ENCODE measurements at places on chromosomes 16 and 17. TPM values are rescaled to one million over a fixed set of nuclear protein-coding genes. Genes with fewer than 3 reads are reported as not detected.

The PPY gene
- not detected for total RNA-seq

The QPRT gene
- 0.64 TPM for total RNA-seq

The SARM1 gene
- 15.0 TPM for total RNA-seq

GRCh38 chr16:57270221-57271062 is 14.0 kb downstream of the PLLP start:
- DNase-seq: no peak
- H3K27ac ChIP-seq: no peak overlapping the region
- H3K4me3 ChIP-seq: no peak overlapping the region
- no peaks in the 10 kb centered on the region for H3K36me3 ChIP-seq

- peaks cover 20% of the 10 kb centered on the region for H3K36me3 ChIP-seq
- no peaks in the 10 kb centered on the region for H3K27me3 ChIP-seq
- peaks cover 66% of the 10 kb centered on the region for H3K4me1 ChIP-seq
- H3K4me3 ChIP-seq: no peak overlapping the region
- DNase-seq: no peak
- no peak overlapping the region for H3K27ac ChIP-seq
Observed at GRCh38 chr17:63558441-63558840, 8.2 kb downstream of the DCAF7 start.

DNA sequence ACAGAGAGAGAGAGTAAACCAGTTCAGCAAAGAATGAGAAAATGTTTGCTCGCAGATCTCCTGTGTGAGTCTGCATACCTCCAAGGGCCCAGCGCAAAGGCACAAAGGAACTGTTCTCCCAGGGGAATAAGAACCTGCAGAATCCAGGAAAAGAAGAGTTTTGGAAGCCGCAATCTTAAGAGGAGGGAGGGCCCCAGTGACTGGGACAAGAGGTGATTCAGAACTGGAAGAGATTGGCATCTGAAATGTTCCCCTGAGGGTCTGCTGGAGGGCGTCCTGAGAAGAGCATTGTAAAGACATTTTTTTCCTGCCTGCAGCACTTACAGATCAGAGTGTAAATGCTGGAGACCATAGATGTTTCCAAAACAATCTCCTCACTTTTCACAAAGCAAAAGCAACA is 6.1 kb downstream of the ATMIN start:
- H3K27ac ChIP-seq: no peak overlapping the region
- H3K4me3 ChIP-seq: no peak overlapping the region
- peaks cover 16% of the 10 kb centered on the region for H3K4me1 ChIP-seq
- H3K36me3 ChIP-seq: peaks cover 60% of the 10 kb centered on the region
- DNase-seq: no peak

DNA sequence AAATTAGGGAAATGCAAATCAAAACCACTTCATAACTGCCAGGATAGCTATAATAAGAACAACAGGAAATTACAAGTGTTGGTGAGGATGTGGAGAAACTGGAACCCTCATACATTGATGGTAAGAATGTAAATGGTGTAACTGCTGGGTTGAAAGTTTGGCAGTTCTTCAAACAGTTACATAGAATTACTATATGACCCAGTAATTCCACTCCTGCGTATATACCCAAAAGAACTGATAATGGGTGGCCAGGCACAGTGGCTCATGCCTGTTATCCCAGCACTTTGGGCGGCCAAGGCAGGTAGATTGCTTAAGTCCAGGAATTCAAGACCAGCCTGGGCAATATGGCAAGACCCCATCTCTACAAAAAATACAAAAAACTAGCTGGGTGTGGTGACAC is 4.5 kb upstream of the CMTM4 start:
- no peak overlapping the region for H3K4me3 ChIP-seq
- no peaks in the 10 kb centered on the region for H3K36me3 ChIP-seq
- peaks cover 7% of the 10 kb centered on the region for H3K4me1 ChIP-seq
- H3K27me3 ChIP-seq: peaks cover 4% of the 10 kb centered on the region
- no peak for DNase-seq

DNA sequence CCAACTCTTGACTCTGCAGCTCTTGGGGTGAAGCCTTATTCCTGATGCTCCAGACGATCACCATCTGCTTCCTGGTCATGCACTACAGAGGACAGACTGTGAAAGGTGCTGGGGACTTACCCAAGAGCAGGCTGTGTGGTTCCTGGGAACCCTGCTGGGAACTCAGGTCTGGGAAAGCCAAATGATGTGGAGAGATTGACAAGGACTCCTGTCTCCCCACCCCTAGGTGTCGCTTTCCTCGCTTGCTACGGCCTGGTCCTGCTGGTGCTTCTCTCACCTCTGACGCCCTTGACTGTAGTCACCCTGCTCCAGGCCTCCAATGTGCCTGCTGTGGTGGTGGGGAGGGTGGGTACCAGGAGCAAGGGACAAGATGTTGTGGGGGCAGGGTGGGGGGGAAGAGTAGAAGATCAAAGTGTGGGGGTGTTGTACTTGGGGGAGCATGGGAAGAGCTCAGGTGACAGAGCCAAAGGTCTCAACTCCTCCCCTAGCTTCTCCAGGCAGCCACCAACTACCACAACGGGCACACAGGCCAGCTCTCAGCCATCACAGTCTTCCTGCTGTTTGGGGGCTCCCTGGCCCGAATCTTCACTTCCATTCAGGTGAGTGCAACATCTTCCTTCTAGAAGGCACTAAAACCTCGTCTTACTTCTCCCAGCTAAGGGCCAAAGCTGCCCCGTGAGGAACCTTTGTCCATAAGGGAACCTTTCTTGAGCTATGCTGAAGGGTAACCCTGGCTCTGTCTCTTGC is 3.0 kb downstream of the SOX15 start:
- peaks cover 41% of the 10 kb centered on the region for H3K36me3 ChIP-seq
- no peak overlapping the region for H3K27ac ChIP-seq
- H3K4me3 ChIP-seq: no peak overlapping the region
- H3K4me1 ChIP-seq: peaks cover 34% of the 10 kb centered on the region
- no peaks in the 10 kb centered on the region for H3K27me3 ChIP-seq
- no peak for DNase-seq

DNA sequence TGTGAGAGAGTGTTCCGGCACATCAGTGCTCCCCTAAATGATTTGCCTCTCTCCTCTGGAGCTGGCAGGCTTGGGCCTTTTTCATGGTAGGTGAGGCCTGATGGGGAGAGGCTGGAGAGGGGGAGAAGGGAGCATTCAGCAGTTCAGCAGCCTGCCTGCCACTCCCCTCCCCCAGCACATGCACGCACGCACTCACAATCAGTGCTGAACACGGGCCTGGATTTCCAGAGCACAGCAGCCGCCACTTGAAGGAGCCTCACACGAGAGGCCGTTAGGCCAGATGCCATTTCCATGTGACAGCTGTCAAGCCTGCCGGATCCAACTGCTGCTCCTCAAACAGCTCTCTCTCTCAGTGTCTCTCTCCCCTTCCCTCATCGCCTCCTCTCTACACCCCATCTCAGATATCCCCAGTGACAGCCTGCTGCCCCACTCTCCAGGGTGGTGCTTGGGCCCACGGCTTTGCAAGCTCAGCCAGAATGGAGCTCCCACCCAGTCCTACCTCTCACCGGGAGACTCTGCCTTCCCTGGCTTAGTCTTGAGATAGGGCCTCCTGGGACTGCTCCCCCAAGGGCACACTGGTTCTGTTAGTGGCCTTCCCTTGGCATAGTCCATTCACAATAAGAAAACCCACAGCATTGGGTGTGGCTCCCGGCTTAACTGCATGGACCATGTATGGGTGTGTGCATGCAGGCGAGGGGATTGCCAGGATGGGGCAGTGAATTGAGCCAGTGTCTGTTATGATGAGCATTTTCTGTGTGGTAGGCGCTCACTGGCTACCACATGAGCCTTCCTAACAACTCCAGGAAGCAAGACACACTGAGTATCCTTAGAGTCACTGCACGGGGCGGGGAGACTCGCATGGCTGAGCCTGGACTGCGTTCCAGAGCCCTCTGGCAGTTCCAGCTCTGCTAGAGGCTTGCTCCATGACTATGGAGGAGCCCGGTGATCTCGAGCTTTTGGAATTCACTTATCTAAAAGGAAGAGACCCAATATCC is 226.2 kb downstream of the CCDC182 start:
- no peak for DNase-seq
- H3K4me3 ChIP-seq: no peak overlapping the region
- H3K27ac ChIP-seq: no peak overlapping the region
- no peaks in the 10 kb centered on the region for H3K27me3 ChIP-seq

- H3K4me3 ChIP-seq: no peak overlapping the region
- H3K4me1 ChIP-seq: no peaks in the 10 kb centered on the region
- peaks cover 6% of the 10 kb centered on the region for H3K27me3 ChIP-seq
- DNase-seq: no peak
Observed at GRCh38 chr16:88295671-88296436, 86.9 kb upstream of the ZNF469 start.

GRCh38 chr17:71342737-71343136 is 778.1 kb upstream of the SOX9 start:
- H3K27me3 ChIP-seq: no peaks in the 10 kb centered on the region
- no peak for DNase-seq
- no peak overlapping the region for H3K27ac ChIP-seq

- H3K4me1 ChIP-seq: peaks cover 14% of the 10 kb centered on the region
- peaks cover 20% of the 10 kb centered on the region for H3K27me3 ChIP-seq
- H3K36me3 ChIP-seq: no peaks in the 10 kb centered on the region
- no peak for DNase-seq
Observed at GRCh38 chr17:76237859-76238313, 2.4 kb downstream of the RNF157 start.

GRCh38 chr17:76008630-76009425 is 8.2 kb downstream of the CDK3 start:
- H3K27ac ChIP-seq: no peak overlapping the region
- no peak overlapping the region for H3K4me3 ChIP-seq
- DNase-seq: no peak
- H3K4me1 ChIP-seq: no peaks in the 10 kb centered on the region
- H3K27me3 ChIP-seq: no peaks in the 10 kb centered on the region

GRCh38 chr17:16250635-16251034 is 33.6 kb downstream of the PIGL start:
- H3K36me3 ChIP-seq: peaks cover 13% of the 10 kb centered on the region
- H3K4me1 ChIP-seq: peaks cover 3% of the 10 kb centered on the region
- no peaks in the 10 kb centered on the region for H3K27me3 ChIP-seq
- H3K27ac ChIP-seq: no peak overlapping the region

- H3K4me3 ChIP-seq: no peak overlapping the region
- H3K27me3 ChIP-seq: no peaks in the 10 kb centered on the region
- no peak for DNase-seq
- peaks cover 61% of the 10 kb centered on the region for H3K36me3 ChIP-seq
Observed at GRCh38 chr17:17877529-17878358, 41.0 kb upstream of the SREBF1 start.

- no peaks in the 10 kb centered on the region for H3K36me3 ChIP-seq
- no peaks in the 10 kb centered on the region for H3K4me1 ChIP-seq
- no peak within 1 kb of the TSS for H3K27ac ChIP-seq
- H3K4me3 ChIP-seq: no peak within 1 kb of the TSS
- no peak for DNase-seq
Observed at GRCh38 chr16:75726390-75726789, at the start of gene CPHXL. Gene CPHXL (minus strand): TSS chr16:75726490. CDS start chr16:75726442, 48 bp downstream.

GRCh38 chr16:82169861-82170845 is at the start of gene MPHOSPH6:
Gene MPHOSPH6 (minus strand): TSS chr16:82170224. CDS start chr16:82170175, 49 bp downstream.
- peaks cover 19% of the 10 kb centered on the region for H3K4me1 ChIP-seq
- H3K36me3 ChIP-seq: peaks cover 21% of the 10 kb centered on the region
- peak within 1 kb of the TSS; percentile 96 for H3K4me3 ChIP-seq
- peak; percentile 88 for DNase-seq
- H3K27me3 ChIP-seq: peaks cover 14% of the 10 kb centered on the region
- peak within 1 kb of the TSS; percentile 91 for H3K27ac ChIP-seq

GRCh38 chr16:88498576-88499208 is 45.6 kb downstream of the ZFPM1 start:
- no peak for DNase-seq
- no peaks in the 10 kb centered on the region for H3K36me3 ChIP-seq
- H3K4me1 ChIP-seq: peaks cover 2% of the 10 kb centered on the region
- no peak overlapping the region for H3K27ac ChIP-seq

- no peak overlapping the region for H3K27ac ChIP-seq
- no peak overlapping the region for H3K4me3 ChIP-seq
- no peaks in the 10 kb centered on the region for H3K4me1 ChIP-seq
- no peaks in the 10 kb centered on the region for H3K36me3 ChIP-seq
Observed at GRCh38 chr16:28255838-28256237, 36.5 kb upstream of the SBK1 start.
